ENCODE measurements at places on chromosomes 2 and 18.

GRCh38 chr2:233114421-233114861, 54.3 kb downstream of the INPP5D start:
- H3K36me3 ChIP-seq = peaks cover 30% of the 10 kb centered on the region
- no peaks in the 10 kb centered on the region for H3K27me3 ChIP-seq
- H3K4me1 ChIP-seq = peaks cover 81% of the 10 kb centered on the region
- no peak overlapping the region for H3K4me3 ChIP-seq
- peak; percentile 37 for DNase-seq
- peak overlapping the region; percentile 68 for H3K27ac ChIP-seq

- no peak for DNase-seq
- H3K4me1 ChIP-seq = no peaks in the 10 kb centered on the region
- no peak overlapping the region for H3K4me3 ChIP-seq
- no peaks in the 10 kb centered on the region for H3K27me3 ChIP-seq
- no peaks in the 10 kb centered on the region for H3K36me3 ChIP-seq
These were observed 102.3 kb downstream of the OSR1 start for GRCh38 chr2:19256121-19256601.

GRCh38 chr2:173654896-173655265, 300.2 kb downstream of the CDCA7 start:
- no peaks in the 10 kb centered on the region for H3K27me3 ChIP-seq
- no peak overlapping the region for H3K27ac ChIP-seq
- H3K36me3 ChIP-seq = no peaks in the 10 kb centered on the region

GRCh38 chr2:195671563-195671962, 14.5 kb downstream of the SLC39A10 start:
- no peaks in the 10 kb centered on the region for H3K27me3 ChIP-seq
- no peak overlapping the region for H3K27ac ChIP-seq
- H3K4me3 ChIP-seq = no peak overlapping the region
- DNase-seq = no peak
- H3K36me3 ChIP-seq = peaks cover 2% of the 10 kb centered on the region

DNA sequence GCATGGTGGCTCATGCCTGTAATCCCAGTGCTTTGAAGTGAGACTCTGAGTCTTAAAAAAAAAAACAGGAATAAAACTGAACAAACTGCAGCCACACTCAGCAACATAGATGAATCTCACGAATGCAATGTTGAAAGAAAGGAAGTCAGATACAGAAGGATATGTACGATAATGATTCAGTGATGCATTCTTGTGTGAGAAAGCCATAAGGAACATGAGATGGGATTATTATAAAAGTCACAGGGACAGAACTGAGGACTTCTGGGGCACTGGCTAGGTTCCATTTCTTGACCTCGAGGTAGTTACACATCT, 56.9 kb upstream of the SMAD2 start:
- no peaks in the 10 kb centered on the region for H3K36me3 ChIP-seq
- H3K4me3 ChIP-seq = no peak overlapping the region
- no peak overlapping the region for H3K27ac ChIP-seq
- no peak for DNase-seq
- no peaks in the 10 kb centered on the region for H3K27me3 ChIP-seq
- H3K4me1 ChIP-seq = no peaks in the 10 kb centered on the region

- H3K27ac ChIP-seq = no peak overlapping the region
- no peaks in the 10 kb centered on the region for H3K36me3 ChIP-seq
- no peaks in the 10 kb centered on the region for H3K27me3 ChIP-seq
- H3K4me1 ChIP-seq = no peaks in the 10 kb centered on the region
These were observed 60.5 kb downstream of the BAZ2B start for GRCh38 chr2:159555651-159556392.

All from natural killer cell (primary cell).